ENCODE measurements at places on chromosomes 12 and 14.
A peak's percentile ranks its signal among the peaks of the same experiment; 100 is the strongest.

GRCh38 chr12:6420364-6420763 lies 24.4 kb upstream of the CD27 start:
- no peak for DNase-seq

- DNase-seq: no peak
Measured at GRCh38 chr12:27844366-27845090, 64.5 kb upstream of the MANSC4 start.

- DNase-seq: no peak
Measured at GRCh38 chr12:1078002-1078401, 87.0 kb downstream of the ERC1 start.

DNA sequence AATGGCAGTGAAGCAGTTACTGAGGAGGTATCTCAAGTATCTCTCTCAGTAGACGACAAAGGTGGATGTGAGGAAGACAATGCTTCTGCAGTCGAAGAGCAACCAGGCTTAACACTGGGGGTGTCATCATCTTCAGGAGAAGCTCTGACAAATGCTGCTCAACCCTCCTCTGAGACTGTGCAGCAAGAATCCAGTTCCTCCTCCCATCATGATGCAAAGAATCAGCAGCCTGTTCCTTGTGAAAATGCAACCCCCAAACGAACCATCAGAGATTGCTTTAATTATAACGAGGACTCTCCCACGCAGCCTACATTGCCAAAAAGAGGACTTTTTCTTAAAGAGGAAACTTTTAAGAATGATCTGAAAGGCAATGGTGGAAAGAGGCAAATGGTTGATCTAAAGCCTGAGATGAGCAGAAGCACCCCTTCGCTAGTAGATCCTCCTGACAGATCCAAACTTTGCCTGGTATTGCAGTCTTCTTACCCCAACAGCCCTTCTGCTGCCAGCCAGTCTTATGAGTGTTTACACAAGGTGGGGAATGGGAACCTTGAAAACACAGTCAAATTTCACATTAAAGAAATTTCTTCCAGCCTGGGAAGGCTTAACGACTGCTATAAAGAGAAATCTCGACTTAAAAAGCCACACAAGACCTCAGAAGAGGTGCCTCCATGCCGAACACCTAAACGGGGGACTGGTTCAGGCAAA lies 216.6 kb downstream of the AKAP6 start:
- no peak for DNase-seq

GRCh38 chr12:13719986-13720385 lies 261.4 kb downstream of the GRIN2B start:
- no peak for DNase-seq

- no peak for DNase-seq
Measured at GRCh38 chr12:4027412-4027811, 154.2 kb upstream of the PARP11 start.

DNA sequence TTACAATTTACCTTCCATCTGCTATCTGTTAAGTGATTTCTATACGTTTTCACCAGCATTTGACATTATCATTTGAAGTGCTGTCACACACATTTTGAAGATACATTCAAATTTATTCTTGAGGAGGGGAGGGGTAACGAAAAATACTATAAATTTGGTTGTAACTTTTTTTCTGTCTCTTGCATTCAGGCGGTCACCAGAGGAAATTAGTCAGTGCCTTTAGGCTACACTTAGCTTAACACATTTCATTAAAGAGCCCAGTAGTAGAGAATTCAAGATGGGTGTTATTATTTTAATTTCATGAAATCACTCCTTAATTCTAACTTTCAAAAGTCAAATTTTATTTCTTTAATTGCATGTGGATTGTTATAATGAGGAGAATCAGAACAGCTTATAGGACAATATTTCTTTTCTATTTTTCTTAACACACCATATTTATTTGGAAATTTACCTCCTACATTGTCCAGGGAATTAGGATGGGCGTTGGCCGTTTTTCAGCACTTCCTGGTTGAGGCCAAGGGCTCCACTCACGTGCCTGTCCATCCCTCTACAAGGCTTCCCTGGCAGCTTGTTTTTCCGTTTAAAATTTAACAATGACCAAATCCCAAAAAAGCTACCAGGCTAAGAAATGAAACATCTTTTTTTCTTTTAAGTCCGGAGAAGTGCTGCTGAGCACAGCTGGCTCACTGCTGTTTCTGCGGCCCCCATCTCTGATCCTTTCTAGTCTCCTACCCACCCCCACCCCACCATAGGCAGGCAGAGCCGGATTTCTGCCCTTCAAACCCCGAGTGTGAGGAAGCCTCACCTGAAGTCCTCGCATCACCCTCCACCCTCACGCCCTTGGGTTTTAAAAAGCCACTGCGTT lies 1.1 kb upstream of the FAR2 start:
- DNase-seq: no peak

DNA sequence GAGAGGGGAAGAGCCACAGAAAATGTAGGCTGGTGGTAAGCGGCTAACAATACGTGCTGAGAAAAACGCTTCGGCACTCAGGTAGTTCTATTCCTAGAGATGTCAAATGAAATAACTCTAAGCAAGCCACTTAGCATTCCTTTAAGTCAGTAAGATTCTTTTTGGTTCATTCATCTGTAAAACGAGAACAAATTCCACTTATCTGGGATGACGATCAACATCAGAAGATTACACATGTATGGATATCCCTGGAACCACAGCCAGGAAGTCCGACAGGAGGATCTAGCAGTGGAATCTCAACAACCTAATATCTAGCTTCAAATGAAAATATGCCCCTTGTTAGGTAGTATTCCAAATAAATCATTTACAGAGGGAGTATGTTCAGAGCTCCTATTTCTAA lies 74.6 kb upstream of the CDKN3 start:
- DNase-seq: no peak

- DNase-seq: no peak
Measured at GRCh38 chr14:22226381-22226780, 362.6 kb downstream of the DAD1 start.

DNA sequence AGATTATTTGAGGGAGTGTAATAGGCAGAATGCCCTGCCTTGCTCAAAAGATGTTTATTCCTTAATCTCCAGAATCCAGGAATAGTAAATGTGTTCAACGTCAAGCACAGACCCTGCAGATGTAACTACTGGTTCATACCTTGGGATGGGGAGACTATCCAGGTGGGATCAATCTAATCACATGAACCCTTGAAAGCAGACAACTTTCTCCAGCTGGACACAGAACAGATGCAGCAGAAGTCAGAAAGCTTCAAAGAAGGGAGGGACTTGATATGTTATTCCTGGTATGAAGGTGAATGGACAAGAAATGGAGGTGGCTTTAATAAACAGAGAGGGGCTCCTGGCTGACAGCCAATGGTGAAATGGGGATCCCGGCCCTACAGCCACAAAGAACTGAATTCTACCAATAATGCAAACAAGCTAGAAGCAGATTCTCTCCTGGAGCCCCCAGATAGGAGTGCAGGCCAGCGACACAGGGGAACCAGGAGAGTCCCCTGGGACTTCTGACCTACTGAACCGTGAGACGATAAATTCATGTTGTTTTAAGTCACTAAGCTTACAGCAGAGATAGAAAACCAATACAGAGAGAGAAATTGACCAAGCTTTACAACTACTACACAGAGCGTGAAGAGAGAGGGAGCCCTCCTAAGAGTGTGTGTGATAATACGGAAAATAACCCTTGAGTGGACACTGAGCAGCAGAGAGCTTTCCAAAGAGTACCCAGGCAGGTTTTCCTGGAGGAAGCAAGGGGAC lies 133.5 kb upstream of the TMEM132C start:
- peak; percentile 32 for DNase-seq

GRCh38 chr14:63644741-63645140 lies 3.1 kb upstream of the WDR89 start:
- DNase-seq: no peak

- no peak for DNase-seq
Measured at GRCh38 chr12:81166790-81167189, 88.9 kb downstream of the ACSS3 start.

DNA sequence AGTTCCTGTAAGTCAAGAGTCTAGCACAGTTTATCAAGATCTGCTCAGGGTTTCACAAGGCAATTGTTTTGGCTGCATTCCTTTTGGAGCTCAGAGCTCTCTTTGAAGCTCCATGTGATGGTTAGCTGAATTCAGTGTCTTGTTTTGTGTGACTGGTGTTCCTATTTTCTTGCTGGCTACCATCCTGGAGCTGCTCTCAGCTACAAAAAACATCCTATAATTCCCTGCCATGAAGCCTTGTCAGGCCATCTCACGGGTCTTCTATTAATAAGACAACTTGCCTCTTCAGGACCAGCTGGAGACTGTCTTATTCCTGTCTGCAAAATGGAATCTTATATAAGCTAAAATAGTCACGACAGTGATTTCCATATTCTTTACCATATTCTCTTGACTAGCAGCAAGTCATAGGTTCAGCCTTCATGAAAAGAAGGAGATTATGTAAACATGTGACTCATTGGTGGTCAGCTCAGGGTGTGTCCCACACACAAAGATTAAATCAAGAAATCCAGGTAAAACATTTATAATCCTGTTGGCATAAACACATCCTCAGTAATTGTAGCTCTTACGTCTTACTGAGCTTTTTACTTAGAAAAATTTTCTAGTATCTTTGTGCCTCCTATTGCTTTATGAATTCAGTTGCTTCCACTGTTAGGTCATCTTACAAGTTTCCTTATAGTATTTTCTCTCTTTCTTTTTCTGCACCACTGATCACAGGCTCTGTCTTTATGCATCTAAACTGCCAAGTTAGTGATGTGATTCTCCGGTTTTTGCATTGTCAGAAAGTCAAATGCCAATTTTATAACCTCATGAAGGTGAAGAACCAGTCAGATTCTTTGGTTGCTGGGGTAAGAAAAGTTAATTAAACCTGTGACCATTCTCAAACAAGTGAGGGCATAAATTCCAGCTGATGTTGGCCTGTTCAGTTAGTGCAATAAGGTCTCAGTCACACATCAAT lies 378.5 kb upstream of the MGAT4C start:
- no peak for DNase-seq

DNA sequence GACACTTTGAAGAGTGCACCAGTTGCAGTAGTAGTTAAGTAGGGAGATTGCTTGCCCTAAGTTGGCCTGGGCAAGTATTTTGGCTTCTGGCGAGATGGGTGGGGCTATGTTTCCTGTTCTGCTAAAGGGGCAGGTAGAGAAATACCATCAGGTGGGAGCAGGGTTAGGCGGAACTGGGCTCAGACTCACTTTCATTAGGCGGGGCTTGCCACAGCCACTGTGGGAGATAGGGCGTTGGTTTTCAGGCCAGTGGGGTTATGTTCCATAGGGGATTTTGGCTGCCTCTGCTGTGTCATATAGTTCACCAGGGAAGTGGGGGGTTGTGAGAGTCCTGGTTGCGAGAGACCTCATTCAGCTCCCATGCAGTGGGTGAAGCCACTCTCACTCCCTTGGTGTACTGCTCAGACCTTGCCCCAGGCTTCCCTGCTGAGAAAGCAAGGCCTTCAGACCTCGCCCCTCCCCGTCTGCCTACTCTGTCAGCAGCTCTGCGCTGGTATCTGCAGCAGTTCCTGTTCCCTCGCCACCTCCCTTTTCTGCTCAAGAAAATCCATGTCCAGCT lies 43.3 kb downstream of the AEBP2 start:
- no peak for DNase-seq

- no peak for DNase-seq
Measured at GRCh38 chr14:53338192-53338591, 185.1 kb upstream of the DDHD1 start.

DNA sequence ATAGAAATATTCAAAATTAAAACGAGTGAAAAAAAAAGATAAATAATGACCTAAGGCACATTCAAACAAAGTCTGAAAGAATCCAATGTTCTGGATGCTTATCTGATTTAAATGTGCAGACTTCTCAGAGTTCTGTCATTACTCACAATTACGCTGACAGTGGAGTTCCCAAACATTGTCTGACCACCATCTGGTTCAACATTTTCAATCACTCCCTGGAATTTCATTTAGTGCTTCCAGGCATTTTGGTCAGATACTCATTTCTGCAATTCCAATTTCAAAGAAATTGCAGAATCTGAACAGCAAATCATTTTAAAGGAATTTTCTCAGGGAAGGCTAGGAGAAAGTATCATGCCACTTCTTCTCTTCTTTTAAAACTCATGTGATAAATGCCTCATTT lies 398.2 kb upstream of the PDE3A start:
- DNase-seq: no peak

GRCh38 chr14:58941629-58942028 lies 246.8 kb upstream of the DAAM1 start:
- DNase-seq: no peak

DNA sequence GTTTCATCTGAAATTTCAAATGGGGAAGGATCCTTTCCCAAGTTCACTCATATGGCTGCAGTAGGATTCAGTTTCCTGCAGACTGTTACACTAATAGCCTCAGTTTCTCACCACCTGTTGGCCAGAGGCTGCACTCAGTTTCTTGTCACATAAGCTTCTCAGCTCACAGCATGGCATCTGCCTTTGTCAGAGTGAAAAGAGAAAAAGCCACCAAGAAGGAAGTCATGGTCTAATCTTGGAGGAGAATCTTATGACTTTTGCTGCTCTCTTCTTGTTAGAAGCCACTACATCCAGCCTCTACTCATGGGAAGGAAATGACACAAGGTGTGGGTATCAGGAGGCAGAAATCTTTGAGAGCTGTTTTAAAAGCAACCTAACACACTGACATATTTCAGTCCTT lies 39.4 kb upstream of the BTG1 start:
- no peak for DNase-seq

DNA sequence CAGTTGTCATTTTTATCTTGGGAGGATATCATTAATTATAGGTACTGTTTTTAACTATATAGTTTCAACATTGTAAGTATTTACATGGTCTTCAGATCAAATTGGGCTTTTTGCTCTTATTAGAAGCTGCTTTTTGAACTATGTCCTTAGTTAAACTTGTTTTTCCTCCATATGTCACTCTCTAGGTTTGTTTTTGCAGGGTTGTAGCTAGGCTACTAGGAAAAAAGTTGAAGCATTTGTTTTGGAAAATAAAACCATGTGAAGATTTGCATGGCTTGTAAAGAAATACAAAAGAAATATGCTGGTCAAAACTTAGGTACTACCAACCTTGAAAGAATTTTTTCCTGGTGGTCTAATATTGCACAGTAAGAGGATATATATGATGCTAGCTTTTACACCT lies 3.4 kb downstream of the ARID2 start:
- no peak for DNase-seq

DNA sequence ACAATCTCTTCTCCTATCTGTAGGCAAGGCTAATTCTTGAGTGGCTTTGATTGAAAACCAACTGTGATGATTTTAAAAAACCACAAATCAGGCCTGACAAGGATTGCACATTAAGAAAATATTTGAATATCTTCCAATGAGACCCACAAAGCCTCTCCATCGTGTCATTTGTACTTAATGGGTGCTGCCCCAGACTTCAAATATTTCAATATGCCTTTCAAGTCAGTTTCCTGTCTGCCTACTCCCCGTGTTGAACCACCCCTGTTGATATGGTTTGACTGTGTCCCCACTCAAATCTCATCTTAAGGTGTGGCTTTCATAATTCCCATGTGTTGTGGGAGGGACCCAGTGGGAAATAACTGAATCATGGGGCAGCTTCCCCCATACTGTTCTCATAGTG lies 159.7 kb upstream of the EGLN3 start:
- no peak for DNase-seq

- DNase-seq: no peak
Measured at GRCh38 chr14:66240105-66240504, 246.1 kb upstream of the CCDC196 start.

- DNase-seq: no peak
Measured at GRCh38 chr14:103247169-103247606, 86.8 kb upstream of the EIF5 start.

Data from NCI-H187 treated with DMSO at 0.1 percent for 48 hours (cell line).